ENCODE measurements at places on chromosomes 7 and 10.

- DNase-seq: no peak
These were observed 1.7 kb upstream of the MYO1G start for GRCh38 chr7:44980393-44981034.

- DNase-seq: no peak
These were observed 52.0 kb downstream of the STK32C start for GRCh38 chr10:132255489-132256344.

DNA sequence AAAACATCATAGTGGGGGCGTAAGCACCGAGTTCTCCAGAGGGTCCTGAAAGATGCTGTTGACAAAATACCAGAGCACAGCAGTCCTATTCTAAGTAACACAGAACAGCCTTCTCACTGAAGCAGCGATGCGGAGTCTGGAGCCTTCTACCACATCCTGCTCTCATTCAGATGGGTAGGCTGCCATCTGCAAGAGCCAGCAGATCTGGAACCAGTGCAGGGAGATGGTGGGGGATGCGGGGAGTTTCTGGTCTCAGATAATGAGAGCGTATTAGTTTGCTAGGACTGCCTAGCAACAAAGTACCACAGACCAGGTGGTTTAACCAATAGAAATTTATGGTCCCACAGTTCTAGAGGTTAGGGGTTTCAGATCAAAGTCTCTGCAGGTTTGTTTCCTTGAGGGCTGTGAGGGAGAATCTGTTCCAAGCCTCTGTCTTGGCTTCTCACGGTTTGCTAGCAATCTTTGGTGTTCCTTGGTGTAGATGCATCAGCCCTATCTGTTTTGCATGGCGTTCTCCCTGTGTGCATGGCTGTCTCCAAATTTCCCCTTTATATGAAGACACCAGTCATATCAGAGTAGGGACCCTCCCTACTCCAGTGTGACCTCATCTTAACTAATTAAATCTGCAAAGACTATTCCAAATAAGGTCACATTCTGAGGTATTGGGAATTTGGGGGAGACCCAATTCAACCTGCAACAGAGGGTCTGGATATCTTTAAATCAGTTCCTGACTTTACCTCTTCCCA, 52.0 kb upstream of the STEAP1B start:
- DNase-seq: no peak

DNA sequence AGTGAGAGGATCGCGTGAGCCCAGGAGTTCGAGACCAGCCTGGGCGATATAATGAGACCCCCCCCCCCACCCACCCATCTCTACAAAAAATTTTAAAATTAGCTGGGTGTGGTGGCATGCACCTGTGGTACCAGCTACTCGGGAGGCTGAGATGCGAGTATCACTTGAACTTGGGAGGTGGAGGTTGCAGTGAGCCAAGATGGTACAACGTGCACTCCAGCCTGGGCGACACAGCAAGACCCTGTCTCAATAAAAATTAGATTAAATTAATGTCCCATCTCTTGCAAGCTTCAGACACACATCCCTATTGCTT, 391 bp upstream of the PROSER2 start:
- DNase-seq: no peak

- DNase-seq: no peak
These were observed 150.5 kb downstream of the ELAPOR2 start for GRCh38 chr7:86908948-86909347.

- DNase-seq: peak; percentile 41
These were observed 909.6 kb downstream of the REEP3 start for GRCh38 chr10:64430690-64431323.

- peak; percentile 61 for DNase-seq
These were observed 52.2 kb upstream of the MKI67 start for GRCh38 chr10:128178302-128178958.

- no peak for DNase-seq
These were observed 609.8 kb upstream of the FOXK1 start for GRCh38 chr7:4072161-4072925.
